ENCODE measurements at places on chromosomes 6 and 20.

DNA sequence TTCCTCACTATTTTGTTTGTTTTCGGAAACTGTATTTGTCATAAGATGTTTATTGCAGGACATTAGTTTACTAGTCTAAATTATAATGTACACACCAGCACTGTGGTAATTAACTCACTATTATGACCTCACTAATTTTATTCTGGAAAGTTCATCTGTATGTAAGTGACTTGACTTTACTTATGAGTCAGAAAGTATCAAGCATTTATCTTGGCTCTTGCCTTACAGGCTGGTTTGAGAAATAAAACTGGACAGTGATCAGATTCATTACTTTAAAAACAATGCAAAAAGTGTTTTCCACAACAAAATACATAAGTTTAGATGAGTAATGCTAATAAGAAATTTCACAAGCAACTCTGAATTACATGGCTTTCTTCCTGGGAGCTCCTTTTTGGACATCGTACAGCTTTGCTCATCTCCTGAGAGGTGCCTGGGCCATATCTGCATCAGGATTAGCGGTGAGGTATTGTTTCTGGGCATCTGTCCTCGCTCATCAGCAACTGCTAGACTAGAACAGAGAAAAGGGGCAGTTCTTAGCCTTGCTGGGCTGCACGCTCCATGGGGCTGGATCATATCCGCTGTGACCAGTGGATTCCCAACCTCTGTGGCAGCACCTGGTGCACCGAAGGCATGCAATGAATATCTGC is 179.8 kb downstream of the SOD2 start:
- no peak for DNase-seq

- no peak for DNase-seq
Measured at GRCh38 chr20:13525225-13525940, 113.3 kb downstream of the TASP1 start.

- no peak for DNase-seq
Measured at GRCh38 chr6:64225503-64225902, 589.9 kb downstream of the PHF3 start.

DNA sequence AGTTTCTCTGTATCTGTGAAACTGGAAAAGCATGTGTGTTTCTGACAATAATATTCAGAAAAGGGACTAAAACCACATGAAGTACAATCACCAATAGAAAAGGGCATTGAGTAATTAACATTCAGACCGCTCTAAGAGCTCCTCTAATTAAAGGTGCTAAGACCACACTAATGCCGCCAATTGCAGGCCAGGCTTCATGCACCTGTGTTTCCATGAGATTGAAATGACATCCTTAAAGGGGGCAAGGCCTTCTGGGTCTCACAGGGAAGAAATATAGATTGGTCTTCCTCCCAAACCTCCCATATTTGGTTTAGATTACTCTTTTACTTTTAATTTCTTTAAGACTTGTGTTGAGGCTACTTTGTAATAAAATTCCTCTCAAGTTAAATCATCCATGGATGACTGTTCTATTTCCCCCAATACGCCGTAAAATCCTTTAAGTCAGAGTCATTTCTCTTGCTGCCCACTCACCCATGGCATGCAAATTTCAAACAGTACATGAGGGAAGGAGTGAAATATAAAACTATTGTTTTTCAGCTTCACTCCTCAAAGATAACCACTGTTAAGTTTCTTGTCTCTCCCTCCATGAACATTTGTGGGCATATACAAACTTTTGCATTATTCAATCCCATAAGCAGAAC is 110.6 kb downstream of the UBE3D start:
- DNase-seq, result no peak

- no peak for DNase-seq
Measured at GRCh38 chr6:74087899-74088298, 391.9 kb downstream of the CD109 start.

- no peak for DNase-seq
Measured at GRCh38 chr20:15917283-15917682, 656.0 kb downstream of the KIF16B start.

DNA sequence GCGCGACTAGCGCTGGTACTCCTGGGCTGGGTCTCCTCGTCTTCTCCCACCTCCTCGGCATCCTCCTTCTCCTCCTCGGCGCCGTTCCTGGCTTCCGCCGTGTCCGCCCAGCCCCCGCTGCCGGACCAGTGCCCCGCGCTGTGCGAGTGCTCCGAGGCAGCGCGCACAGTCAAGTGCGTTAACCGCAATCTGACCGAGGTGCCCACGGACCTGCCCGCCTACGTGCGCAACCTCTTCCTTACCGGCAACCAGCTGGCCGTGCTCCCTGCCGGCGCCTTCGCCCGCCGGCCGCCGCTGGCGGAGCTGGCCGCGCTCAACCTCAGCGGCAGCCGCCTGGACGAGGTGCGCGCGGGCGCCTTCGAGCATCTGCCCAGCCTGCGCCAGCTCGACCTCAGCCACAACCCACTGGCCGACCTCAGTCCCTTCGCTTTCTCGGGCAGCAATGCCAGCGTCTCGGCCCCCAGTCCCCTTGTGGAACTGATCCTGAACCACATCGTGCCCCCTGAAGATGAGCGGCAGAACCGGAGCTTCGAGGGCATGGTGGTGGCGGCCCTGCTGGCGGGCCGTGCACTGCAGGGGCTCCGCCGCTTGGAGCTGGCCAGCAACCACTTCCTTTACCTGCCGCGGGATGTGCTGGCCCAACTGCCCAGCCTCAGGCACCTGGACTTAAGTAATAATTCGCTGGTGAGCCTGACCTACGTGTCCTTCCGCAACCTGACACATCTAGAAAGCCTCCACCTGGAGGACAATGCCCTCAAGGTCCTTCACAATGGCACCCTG is 1.6 kb downstream of the TPBG start:
- DNase-seq, result no peak

DNA sequence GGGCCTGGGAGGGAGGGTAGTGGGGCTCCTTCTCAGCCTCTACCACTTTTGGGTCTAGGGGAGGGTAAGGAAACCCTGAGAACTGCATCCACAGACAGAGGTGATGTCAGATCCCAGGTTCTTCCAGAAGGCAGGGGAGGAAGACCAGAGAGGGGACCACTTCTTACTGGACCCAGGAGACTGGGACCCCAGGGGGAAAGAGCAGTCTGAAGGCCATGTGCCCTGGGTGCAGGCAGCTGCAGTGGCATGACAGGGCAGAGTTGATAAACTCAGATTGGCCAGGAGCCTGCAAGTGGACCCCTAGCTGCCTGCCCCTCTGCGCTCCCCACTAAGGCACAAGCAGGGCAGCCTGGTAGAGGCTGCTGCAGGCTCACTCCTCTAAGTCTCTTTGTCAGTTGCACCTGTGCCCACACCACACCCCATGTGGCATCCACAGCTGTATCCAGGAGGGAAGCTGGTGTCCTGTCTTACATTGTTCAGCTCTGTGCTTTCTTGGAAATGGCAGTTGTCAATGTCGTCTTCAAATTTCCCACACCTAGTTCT is 2.7 kb downstream of the CST9L start:
- no peak for DNase-seq

DNA sequence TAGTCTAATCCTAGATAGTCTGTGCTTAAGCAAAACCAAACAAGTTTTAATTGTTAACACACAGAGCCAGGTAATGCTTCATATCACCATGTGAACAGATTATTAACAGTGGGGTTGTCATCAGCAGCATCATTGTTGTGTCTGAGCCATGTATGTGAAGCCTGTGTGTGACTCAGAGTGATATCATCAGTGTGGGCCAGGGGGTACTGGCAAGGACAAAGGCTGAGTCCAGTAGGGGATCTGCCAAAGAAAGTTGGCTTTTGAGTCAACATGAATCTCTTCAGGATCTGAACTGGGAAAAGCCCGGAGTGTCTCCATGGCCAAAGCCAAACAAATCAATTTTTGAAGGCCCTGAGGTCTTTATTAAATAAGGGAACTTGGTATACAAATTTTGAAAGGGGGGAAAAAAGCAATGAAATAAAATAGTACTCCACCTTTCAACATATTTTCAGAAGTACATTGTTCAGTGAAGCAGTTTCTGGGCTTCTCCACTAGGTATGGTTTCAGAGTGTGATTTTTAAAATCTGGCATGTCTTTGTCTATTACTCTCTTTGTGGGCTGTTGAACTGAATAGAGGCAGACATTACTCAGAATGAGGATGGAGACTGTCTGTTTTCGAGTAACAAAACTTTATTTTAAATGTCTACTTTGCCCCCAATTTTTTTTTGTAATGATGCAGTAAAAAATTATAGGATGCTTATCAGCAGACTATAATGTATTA is 444.2 kb upstream of the JAG1 start:
- no peak for DNase-seq

DNA sequence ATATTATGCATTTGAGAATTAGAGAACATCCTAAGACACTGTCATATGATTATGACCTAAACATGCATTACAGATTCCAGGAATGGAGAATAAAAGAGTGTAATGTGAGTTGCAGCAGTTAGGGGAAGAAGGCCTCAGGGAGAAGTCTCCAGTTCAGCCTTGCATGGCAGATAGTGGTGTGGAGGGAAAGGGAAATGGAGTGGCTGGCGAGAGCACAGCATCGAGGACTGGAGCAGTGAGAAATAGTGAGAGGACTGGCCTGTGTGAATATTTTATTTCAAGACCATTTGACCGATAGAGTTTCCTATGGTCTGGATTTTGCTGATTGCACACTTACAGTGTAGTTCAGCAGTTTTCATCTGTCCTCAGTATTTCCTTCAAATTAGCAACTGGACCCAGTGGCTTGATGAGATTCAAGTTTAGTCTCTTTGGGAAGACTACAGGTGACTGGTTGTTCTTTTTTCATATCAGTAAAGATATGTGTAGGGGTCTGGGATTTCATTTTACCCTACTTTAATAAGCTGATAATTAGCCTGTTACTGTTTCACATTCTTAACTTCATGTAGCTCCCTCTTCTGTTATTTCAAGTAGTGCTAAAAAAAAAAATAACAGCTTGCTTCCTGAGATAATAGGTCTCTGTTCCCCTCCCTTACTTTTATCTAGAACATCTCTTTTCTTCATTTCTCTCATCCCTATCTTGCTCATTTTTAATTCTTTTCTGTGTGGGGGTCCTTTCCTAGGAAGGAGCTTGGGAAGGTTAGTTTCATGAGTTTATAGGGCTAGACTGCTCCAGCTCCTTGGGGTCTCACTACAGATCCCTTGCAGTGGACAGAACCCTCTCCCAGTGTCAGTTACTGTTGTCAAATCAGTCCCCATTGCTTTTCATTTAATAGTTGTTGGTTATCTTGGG is 27.9 kb downstream of the BLTP3A start:
- no peak for DNase-seq

- no peak for DNase-seq
Measured at GRCh38 chr20:3158968-3159431, 665 bp downstream of the FASTKD5 start.

- no peak for DNase-seq
Measured at GRCh38 chr6:122069932-122070331, 329.5 kb upstream of the HSF2 start.

GRCh38 chr6:153090241-153090930 is 40.7 kb downstream of the RGS17 start:
- no peak for DNase-seq

GRCh38 chr20:53982624-53983023 is 87.8 kb downstream of the BCAS1 start:
- DNase-seq, result no peak

DNA sequence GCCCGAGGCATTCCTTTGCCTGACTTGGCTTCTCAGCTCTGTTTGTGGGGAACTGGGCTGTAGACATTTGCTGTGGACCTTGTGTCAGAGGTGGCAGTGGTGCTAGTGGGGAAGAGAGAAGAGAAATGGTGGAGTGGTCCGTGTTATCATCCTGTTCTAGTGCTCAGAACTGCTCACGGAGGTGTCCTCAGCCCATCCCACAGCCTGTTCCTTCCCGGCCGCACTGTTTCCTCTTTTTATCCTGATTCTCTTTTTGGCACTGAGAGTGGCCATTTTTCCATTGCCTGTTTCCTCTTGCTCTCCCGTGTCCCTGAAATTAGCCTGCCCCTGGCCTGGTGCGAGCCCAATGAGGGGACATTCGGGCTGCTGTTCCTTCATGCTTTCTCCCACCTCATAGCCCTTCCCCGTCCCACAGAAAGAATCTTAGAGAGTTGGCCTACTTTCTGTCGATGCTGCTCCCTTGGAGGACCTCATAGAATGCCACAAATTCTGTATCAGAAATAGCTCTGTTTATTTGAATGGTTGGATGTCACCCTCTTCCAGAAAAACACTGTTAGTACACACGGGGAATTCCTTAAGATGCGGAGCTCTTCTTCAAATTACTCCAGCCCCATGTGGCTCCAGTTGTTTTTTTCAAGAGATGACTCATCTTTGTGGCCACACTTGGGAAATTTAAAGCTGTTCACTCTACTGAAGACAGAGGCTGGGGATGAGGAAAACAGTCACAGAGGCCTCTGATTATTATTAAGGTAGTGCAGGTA is 26.1 kb downstream of the FARS2 start:
- DNase-seq, result no peak

DNA sequence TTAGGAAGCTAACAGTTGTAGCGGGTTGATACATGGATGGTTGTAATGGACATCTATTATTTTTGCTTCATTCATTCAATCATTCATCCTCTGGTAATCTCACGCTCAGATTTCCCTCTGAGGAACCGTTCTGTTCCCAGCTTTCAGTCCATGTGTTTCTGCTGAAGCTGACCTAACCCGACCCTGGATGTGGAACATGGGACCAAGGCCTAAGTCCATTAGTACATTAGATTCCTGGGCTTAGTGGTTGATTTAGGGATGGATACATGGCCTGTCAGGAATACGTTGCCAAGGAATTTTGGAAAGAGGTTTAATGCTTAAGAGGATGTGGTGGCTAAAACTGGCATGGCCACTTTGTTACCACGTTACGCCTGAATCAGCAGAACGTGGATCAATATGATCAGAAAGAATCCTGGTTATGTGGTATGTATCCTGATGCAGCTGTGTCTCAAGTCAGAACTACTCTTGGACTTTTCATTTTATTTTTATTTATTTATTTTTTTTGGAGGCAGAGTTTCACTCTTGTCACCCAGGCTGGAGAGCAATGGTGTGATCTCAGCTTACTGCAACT is 4.1 kb upstream of the DHX35 start:
- DNase-seq, result no peak

DNA sequence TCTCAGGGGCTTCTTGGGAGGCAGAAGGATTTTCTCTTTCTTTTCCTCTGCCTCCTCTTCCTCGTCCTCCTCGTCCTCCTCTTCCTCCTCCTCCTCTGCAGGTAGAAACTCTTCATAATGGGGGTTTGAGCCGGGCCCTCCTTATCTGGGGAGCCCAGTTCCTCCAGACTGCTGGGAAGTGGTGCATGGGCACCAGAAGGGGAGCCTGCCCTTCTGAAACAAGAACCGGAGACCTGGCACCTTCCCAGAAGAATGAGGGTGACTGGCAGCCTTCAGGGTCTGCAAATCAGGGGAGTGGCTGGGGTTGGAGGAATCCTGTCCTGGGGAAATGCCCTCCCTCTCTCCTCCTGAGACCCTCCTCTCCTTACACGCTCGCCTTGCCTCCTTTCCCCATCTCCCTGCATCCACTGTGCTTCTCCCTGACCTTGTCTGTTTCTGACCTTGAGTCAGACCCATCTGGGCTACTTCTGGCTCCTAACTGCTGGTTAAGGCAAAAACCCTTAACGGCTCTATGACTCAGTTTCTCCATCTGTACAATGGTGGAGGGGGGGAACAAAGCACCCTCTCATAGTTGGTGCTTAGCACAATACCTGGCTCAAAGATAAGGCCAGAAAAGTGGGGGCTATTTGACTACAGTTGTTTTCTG is 1.7 kb downstream of the TULP1 start:
- no peak for DNase-seq

Data from stimulated activated CD4-positive, alpha-beta T cell treated with anti-CD3 and anti-CD28 coated beads, Interleukin-12 subunit alpha, Interleukin-12 subunit beta, amount 100 ng/mL, for 4 hours (primary cell).